Breast epithelium (tissue), 4 donors: ENCODE measurements at places on chromosomes 3 and 15. TPM values are rescaled to one million over a fixed set of nuclear protein-coding genes. Genes with fewer than 3 reads are reported as not detected.

DNA sequence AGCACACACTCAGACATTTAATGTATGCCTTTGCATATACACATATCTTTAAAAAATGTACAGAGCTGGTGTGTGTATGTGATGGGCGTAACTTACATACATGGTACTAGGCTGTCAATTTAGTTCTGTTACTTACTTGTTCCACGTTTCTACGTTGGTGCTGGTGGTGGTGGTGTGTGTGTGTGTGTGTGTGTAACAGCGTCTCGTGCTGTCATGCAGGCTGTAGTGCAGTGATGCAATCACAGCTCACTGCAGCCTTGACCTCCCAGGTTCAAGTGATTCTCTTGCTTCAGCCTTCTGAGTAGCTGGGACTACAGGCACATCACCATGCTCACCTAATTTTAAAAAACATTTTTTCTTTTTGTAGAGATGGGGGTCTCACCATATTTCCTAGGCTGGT lies 64.2 kb downstream of the ISG20 start:
- no peak overlapping the region for H3K4me3 ChIP-seq
- H3K27ac ChIP-seq = no peak overlapping the region
- no peak for DNase-seq
- H3K4me1 ChIP-seq = no peaks in the 10 kb centered on the region
- no peaks in the 10 kb centered on the region for H3K27me3 ChIP-seq
- no peaks in the 10 kb centered on the region for H3K36me3 ChIP-seq

Gene SOX14
- total RNA-seq = not detected

Gene CDV3
- total RNA-seq = 188 TPM

GRCh38 chr3:12934431-12934830 lies 93.1 kb upstream of the RPL32 start:
- H3K27ac ChIP-seq = peak overlapping the region; percentile 22
- DNase-seq = peak; percentile 71
- no peaks in the 10 kb centered on the region for H3K36me3 ChIP-seq
- no peaks in the 10 kb centered on the region for H3K27me3 ChIP-seq
- H3K4me3 ChIP-seq = no peak overlapping the region

DNA sequence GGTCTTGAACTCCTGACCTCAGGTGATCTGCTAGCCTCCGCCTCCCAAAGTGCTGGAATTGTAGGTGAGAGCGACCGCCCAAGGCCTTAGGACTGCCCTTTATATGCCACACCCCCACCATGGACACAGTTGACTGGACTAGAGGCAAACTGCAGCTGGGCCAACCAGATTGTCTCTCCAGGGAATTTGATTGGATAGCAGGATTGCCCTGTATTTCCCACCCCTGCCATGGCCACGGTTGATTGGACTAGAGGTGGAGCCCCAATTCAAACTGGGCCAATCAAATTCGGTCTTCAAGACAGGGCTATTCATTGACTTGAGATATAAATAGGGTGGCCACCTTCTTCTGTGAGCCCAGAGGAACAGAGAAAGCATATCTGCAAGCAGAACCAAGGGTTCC lies 6.9 kb upstream of the CLPX start:
- H3K27ac ChIP-seq = no peak overlapping the region
- DNase-seq = no peak
- no peak overlapping the region for H3K4me3 ChIP-seq
- no peaks in the 10 kb centered on the region for H3K4me1 ChIP-seq
- H3K27me3 ChIP-seq = no peaks in the 10 kb centered on the region

- H3K27ac ChIP-seq = no peak overlapping the region
- H3K4me3 ChIP-seq = no peak overlapping the region
- no peaks in the 10 kb centered on the region for H3K27me3 ChIP-seq
- no peaks in the 10 kb centered on the region for H3K36me3 ChIP-seq
- no peak for DNase-seq
Observed at GRCh38 chr3:133361435-133361834, 38.4 kb upstream of the BFSP2 start.

DNA sequence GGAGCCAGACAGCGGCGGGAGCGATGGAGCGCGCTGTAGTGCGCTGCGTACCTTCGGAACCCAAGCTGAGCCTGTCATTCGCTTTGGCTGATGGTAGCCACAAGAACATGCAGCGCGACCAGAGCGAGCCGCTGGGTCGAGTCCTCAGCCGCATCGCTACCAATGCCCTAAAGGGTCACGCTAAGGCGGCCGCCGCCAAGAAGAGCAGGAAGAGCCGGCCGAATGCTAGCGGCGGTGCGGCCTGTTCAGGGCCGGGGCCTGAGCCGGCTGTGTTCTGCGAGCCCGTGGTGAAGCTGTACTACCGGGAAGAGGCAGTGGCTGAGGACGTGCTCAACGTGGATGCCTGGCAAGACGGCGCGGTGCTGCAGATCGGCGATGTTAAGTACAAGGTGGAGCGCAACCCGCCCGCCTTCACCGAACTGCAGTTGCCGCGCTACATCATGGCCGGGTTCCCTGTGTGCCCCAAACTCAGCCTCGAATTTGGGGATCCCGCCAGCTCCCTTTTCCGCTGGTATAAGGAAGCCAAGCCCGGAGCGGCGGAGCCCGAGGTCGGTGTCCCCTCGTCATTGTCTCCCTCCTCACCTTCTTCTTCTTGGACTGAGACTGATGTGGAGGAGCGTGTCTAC lies 498 bp downstream of the PDE12 start:
- H3K27me3 ChIP-seq = no peaks in the 10 kb centered on the region
- peak overlapping the region; percentile 74 for H3K4me3 ChIP-seq
- H3K27ac ChIP-seq = peak overlapping the region; percentile 90
- no peaks in the 10 kb centered on the region for H3K4me1 ChIP-seq
- no peak for DNase-seq

DNA sequence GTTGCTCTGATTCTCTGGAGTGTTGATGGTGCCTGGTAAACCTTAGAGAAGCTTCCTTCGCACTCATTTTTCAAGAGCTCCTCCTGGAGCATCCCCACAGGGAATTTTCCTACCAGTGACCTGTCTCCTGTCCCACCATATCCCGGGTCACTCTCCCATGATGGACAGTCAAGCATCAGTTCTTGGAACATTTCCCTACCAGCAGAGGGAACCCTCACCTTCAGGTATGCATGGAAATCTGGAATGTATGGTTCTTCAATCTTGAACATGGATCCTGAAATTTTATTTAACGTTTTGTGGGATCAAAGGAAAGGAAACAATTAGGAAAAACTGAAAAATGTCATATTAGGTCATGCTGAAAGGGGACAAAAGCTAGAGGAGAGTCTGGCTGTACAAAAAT lies 153.8 kb downstream of the SPATA16 start:
- no peak overlapping the region for H3K27ac ChIP-seq
- H3K27me3 ChIP-seq = no peaks in the 10 kb centered on the region
- no peak overlapping the region for H3K4me3 ChIP-seq
- no peaks in the 10 kb centered on the region for H3K36me3 ChIP-seq

Gene CTXN2
- total RNA-seq = not detected

DNA sequence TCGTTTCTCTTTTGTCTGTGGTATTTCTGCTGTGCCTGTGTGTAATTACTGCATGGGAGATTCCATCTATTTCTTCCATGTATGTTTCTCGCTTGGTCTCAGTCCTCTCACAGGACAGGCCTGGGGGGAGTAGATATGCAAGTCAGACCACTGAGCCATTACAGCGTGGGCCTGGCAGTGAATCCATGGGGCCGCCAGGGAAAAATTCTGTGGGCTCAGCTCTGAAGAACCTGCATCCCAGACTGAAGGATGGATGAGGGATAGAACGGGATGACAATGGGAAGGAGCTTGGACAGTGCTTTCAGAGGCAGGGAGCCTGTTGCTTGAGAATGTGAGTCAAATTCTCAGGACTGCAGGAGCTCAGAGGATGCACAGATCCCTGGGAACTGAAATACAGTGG lies 24.8 kb downstream of the GRAMD2A start:
- no peak overlapping the region for H3K27ac ChIP-seq
- H3K27me3 ChIP-seq = no peaks in the 10 kb centered on the region
- DNase-seq = no peak
- H3K4me3 ChIP-seq = no peak overlapping the region
- no peaks in the 10 kb centered on the region for H3K36me3 ChIP-seq

GRCh38 chr15:64251658-64252057 lies 88.8 kb upstream of the PPIB start:
- H3K27ac ChIP-seq = no peak overlapping the region
- no peak overlapping the region for H3K4me3 ChIP-seq
- DNase-seq = no peak
- H3K36me3 ChIP-seq = no peaks in the 10 kb centered on the region
- no peaks in the 10 kb centered on the region for H3K4me1 ChIP-seq

GRCh38 chr3:16522834-16523233 lies 9.3 kb upstream of the RFTN1 start:
- no peaks in the 10 kb centered on the region for H3K27me3 ChIP-seq
- DNase-seq = no peak
- H3K4me1 ChIP-seq = no peaks in the 10 kb centered on the region
- H3K27ac ChIP-seq = no peak overlapping the region
- no peaks in the 10 kb centered on the region for H3K36me3 ChIP-seq

DNA sequence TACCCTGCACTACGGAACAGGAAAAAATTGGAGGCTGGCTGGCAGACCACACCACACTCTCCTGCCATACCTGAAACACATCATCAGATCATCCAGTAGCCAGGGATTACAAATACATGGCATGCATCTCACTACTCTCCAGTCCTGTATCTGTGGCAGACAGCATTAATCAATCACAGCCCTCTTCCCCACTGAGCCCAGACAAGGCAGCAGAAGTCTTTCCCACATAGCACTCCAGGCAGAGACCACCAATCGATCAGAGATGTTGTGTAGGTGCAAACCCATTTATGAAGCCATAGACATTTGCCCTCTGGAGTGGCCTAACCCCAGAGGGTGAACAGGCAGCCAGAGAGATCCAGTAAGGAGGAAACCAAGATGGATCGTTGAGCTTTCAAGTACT lies 410.9 kb upstream of the PROK2 start:
- H3K27me3 ChIP-seq = no peaks in the 10 kb centered on the region
- H3K36me3 ChIP-seq = no peaks in the 10 kb centered on the region
- no peak overlapping the region for H3K27ac ChIP-seq
- no peaks in the 10 kb centered on the region for H3K4me1 ChIP-seq
- no peak overlapping the region for H3K4me3 ChIP-seq
- DNase-seq = no peak

DNA sequence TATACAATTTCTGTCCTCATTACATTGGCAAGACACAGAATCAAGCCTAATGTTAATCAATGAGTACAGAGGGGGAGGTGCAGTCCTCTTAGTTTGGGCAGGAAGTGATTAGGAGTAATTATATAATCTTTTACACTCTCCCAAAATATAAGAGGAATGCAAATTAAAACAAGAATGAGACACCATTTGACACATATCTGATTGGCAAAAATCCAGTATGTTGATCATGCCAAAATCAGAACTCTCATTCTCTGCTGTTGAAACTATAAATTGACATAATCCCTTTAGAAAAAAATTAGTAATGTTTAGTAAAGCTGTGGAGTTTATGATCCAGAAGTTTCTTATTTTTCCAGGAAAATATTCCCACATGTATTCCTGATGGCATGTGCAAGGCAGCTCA lies 373.4 kb downstream of the EPHA6 start:
- no peaks in the 10 kb centered on the region for H3K4me1 ChIP-seq
- H3K36me3 ChIP-seq = no peaks in the 10 kb centered on the region
- DNase-seq = no peak
- no peak overlapping the region for H3K27ac ChIP-seq

DNA sequence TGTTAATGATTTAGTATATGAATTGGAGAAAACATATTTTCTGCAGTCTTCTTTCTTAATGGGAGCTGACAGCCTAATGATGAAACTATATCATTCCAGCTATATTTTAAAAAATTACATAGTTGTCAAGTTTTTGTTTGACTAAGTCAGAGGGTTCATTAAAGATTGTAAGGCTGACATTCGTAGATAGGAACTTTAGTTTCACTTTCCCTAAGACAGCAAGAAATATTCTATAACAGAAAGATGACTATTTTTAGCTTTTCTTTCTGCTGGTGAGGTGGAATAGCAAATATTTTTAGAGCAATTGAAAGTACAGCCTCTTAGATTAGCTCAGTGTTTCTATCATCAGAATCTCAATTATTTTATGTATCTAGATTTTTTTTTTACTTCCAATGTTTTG lies 60.2 kb downstream of the PIAS1 start:
- H3K27me3 ChIP-seq = no peaks in the 10 kb centered on the region
- H3K4me3 ChIP-seq = peak overlapping the region; percentile 8
- no peak for DNase-seq
- peaks cover 10% of the 10 kb centered on the region for H3K4me1 ChIP-seq

DNA sequence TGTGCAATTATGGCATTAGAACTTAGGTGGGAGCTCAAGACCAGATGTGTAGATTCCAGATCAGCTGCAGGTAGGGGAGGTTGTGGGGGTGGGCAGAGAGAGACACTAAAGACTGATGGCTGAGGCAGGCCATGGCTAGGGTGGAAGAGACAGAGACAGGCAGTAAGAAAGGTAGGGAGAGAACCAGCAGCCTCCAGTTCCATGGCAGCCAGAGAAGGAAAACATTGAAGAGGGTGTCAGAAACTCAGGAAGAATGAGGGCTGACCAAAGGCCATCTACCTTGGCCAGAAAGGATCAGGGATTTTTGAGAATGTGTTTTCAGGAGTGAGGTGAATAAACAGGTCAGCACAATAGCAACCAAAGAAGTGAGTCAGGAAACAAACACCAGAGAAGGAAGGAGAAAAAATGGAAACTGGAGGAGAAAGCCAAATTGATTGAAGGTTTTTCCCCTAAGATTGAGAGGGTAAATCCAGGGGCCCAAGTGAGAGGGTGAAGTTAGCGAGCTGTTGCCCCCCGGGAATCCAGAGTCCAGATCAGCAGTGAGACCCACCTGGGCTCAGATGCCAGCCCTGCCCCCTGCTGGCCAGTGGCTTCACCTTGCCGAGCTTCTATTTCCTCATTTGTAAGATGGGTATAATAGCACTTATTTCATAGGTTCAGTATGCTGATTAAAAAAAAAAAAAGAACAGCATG lies 41.0 kb downstream of the ABHD2 start:
- no peak overlapping the region for H3K27ac ChIP-seq
- H3K36me3 ChIP-seq = no peaks in the 10 kb centered on the region
- no peaks in the 10 kb centered on the region for H3K4me1 ChIP-seq
